ENCODE measurements at places on chromosomes 12 and 14.

DNA sequence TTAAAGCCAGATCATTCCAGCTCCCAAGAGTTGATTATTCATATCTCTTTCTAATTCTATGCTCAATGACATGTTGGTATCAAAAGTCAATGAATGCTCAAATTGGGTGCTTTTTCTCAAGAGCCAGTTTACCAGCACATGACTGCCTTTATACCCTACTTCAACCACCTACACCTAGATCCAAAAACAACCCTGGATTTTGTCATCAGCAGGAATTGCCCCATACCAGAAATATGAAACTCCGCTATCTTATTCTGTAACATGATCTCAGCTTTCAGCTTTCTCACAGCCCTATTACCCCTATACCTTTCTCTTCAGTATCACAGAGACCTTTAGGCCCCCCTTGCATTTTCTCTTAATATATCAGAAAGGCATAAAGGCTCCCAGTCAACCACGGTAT is 32.3 kb upstream of the ESR2 start:
- DNase-seq, result no peak

- no peak for DNase-seq
Observed at GRCh38 chr12:45433441-45433868, 217.6 kb downstream of the ANO6 start.

- DNase-seq, result no peak
Observed at GRCh38 chr12:89671469-89671868, 37.2 kb downstream of the ATP2B1 start.

DNA sequence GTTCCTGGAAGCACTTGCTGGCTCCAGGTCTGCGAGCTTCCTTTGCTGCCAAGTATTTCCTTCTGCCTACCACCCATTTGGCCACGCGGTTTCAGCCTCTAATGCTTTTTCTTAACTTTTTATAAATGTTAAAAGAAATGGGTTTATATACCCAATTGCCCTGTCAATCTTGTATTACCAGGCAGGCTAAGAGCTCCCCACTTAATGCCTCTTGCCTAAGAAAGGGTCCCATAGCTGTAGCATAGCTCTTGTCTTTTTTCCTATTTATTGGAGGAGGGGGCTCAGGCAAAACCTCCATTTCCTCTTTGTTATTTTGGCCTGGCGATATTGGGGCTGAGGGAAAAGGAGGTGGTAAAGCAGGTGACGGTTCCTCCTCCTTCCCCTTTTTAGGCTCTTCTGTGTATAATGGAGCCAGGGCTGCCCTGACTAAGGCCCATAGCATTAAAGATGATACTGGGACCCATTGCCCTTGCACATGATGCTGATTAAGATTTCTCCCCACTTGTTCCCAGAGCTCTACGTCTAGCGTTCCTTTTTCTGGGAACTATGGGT is 21.6 kb upstream of the BLTP3B start:
- DNase-seq, result no peak

- DNase-seq, result no peak
Observed at GRCh38 chr14:105774001-105774400, 247.6 kb downstream of the TMEM121 start.

DNA sequence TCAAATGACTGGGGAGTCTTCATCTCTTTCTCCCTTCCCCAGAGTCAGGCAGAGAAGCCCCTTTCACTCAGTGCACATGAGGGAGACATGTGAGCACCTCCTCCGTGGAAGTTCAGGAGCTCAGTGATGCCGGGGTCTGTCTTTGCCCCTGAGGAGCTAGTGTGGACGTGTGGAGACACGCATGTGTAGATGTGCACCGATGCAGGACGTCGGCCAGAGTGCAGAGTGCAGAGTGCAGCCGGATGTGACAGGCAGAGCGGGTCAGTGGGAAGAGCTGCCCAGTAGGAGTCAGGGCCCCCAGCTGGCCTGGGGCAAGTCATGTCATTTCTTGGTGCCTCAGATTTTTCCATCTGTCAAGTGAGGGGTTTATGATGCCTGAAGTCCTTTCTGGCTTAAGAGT is 20.7 kb downstream of the TSPAN9 start:
- no peak for DNase-seq

GRCh38 chr14:38197784-38198335 is 9.8 kb upstream of the SSTR1 start:
- no peak for DNase-seq
